NK-92 treated with Interleukin-12 subunit alpha and Interleukin-12 subunit beta, amount 100 ng/mL, for 24 hours (cell line): ENCODE measurements at places on chromosomes 16 and 17.

DNA sequence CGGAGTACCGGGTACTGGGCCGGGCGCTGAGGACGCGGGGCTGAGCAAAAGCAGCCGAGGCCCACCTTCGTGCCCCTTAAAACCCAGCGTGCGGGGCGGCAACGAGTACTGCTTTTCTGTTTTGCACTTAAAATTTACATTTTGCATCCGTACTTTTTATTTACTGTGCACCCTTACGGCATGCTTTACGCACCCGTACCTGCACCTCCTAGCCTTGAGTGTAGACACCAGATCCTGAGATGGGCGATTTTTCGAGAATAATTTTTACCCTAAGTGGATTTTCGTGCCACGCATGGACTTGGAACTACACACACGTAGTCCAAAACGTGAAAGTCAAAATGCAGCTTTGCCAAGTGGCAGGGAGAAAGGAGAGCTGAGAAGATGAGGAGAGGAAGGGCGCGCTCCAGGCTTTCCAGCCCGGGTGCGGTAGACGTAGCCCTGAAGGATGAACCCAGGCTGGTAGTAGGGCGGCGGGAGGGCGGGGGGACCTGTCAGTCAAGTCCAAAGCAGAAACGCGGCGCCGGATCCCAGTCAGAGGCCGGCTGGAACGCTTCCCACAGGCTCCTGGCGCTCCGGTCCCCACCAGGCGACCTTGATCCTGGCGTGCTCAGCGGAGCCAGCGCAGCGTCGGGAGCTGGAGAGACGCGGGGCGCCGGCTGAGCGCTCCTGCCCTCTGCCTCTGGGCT lies 1.2 kb upstream of the CBLN1 start:
- no peak for DNase-seq

- no peak for DNase-seq
Measured at GRCh38 chr17:82977606-82978005, 101.8 kb upstream of the METRNL start.

GRCh38 chr17:16122697-16123434 lies 92.5 kb downstream of the NCOR1 start:
- no peak for DNase-seq

DNA sequence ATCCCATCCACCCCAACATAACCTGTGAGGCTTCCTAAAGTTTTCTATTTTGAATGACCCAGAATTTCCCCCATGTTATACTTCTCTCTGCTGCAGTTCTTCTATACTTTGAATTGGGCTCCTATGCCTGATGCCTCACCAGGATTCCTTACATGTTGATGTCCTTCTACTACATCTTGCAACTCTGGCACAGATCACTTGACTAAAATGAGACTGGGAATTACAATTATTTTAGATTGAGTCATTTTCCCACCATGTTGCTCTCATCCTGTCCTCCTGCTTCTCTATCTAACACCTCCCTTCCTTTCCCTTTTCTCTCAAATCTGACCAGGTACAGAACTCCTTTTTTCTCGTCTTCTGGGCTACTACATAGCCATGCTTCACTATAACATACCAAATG lies 314.0 kb upstream of the KCNJ16 start:
- DNase-seq = no peak

- no peak for DNase-seq
Measured at GRCh38 chr17:74635418-74635817, 11.9 kb upstream of the CD300E start.

DNA sequence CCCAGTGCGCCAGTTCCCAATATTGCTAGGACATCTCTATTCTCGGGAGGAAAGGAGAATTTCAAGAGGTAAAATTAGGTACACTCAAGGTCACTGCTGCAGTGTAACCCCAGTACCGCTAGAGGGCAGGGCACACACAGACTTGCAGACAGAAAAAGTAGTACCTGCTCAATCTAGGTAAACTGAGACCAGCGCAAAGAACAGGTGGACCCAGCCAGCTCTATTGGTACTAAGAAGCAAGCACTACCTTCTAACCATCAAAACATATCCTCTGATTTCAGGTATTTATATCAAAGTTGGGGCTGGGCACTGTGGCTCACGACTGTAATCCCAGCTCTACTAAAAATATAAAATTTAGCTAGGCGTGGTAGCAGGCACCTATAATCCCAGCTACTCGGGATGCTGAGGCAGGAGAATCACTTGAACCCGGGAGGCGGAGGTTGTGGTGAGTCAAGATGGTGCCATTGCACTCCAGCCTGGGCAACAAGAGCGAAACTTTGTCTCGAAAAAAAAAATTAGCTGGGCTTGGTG lies 3.6 kb upstream of the WDR81 start:
- peak; percentile 16 for DNase-seq

DNA sequence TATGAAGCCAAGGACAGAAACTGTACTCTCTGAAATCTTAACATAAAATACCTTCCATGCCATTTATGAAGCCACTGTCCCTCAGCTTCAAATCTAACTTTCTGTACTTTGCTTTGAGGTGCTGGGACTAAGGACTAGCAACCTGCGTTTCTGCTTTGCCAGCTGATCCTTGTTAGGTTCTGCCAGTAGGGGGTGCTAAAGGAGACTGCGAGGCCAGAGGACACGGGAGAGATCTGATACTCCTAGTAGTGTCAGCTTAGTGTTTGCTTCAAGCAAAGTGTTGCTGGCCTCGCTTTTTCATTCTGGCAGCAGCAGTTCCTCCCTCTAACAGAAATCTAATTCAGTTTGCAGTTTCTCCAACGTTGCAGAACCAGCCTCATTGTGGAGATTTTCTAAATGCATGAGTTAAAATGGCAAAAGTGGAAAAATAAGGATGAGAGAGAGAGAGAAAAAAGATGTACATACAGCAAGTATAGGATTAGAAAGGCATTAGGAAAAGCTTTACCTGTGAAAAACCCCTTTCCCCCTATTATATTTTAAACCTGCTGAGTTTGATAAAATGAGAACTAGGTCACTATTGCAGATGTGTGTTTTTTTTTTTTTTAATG lies 297.5 kb downstream of the CA10 start:
- peak; percentile 2 for DNase-seq

- no peak for DNase-seq
Measured at GRCh38 chr16:19316846-19317245, 31.3 kb downstream of the CLEC19A start.

DNA sequence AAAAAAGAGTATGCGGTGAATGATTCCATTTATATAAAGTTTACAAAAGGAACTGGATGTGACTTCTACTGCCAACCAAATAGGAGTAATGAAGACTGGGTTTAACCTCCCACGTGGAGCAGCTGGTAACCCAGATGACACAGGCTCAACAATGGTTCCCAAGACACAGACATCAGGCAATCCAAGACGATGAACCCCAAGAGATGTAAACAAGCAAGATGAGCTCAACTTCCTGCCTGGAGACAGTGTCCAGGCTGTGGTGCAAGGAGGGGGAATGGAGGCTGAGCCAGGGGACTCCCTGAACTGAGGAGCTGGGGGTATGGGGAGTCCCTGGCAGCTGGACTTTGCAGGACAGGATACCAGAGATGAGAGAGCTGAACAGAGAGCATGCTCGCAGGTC lies 104.7 kb downstream of the LITAF start:
- no peak for DNase-seq

DNA sequence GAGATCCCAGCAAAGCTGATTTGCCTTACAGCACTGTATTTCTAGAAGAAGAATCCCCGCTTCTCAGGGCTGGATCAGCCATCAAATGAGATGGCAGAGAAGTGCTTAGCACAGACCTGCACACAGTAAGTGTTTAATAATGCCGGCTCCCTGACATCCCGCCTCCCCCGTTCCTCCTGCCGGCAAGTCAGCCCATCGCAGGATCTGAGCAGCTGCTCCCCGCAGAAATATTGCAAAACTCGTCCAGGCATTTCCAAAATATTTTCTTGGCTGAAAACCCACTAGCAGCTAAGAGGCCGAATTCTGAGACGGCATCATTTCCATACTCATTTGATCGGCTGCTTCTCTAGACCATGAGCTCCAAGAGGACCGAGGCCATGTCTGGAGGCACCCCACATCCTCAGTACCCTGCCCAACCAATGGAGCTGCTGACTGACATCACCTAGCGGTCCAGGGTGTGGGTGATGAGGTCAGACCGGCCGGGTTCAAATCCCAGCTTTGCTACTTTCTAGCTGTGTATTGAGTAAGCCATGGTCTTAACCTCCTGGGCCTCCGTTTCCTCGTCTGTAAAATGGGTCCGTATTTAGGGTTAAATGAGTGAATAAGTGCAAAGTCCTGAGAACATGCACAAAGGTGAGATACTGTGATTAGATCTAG lies 251.5 kb downstream of the KATNIP start:
- no peak for DNase-seq

GRCh38 chr17:80720610-80721577 lies 176.3 kb downstream of the RPTOR start:
- no peak for DNase-seq

DNA sequence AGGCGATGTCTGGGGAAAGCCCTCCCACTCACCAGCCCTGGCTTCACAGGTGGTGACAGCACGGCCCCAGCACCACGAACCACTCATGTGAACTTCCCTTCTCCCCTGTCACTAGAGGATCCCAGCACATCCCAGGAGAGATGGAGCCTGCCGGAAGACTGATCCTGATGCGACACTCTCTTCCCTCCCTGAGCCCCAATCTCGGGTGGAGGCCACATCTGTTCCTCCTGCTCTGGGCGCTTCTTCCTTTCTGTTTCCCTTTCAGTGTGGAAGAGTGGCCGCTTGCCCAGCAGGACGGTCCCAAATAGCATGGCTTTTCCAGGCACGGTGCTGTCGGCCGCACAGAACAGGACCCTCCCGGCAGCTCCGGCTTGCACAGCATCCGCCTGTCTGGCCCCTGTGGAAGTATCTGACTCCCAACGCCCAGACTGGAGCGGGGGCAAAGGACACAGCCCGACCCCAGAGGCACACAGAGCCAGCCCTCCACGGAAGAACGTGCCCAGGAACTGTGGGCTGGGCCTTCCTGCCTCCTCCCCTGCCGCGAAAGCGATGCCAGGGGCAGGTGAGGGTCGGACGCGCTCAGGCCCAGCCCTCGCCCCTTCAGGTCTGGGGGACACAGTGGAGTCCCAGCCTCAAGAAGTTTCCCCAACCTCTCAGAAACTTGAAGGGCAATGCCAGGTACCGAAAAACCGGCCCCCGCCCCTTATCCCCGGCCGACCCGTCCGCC lies 37.6 kb downstream of the CBFA2T3 start:
- DNase-seq = no peak

- DNase-seq = no peak
Measured at GRCh38 chr17:73575470-73576221, 68.6 kb downstream of the SDK2 start.

GRCh38 chr17:82780971-82781893 lies 29.4 kb downstream of the TBCD start:
- DNase-seq = no peak

DNA sequence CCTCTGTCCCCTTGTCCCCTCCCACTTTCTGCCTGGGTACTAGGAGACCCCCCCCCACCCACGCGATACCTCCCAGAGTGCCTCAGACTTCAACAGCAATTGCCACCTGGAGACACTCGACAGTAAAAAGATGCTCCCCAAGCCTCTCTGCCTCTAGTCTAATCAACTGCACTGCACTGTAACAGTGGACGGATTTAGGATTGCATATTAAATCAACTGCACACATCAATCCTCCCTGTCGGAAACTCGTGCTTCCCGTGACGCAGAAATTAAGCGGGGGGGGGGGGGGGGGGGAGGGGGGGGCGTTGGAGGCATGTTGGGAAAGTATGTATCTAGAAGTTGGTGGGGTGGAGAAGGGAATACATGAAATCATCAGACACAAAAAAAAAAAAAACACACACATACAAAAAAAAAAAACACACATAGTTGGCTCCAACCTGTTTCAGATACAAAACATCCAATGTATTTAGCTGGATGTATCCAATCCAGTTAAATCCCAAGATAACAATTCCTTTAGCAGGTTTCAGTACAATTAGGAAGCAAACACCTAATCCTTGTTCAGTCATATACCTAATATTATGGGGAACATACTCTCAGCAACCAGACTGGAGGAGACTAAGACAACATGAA lies 29.7 kb downstream of the FAM222B start:
- no peak for DNase-seq

DNA sequence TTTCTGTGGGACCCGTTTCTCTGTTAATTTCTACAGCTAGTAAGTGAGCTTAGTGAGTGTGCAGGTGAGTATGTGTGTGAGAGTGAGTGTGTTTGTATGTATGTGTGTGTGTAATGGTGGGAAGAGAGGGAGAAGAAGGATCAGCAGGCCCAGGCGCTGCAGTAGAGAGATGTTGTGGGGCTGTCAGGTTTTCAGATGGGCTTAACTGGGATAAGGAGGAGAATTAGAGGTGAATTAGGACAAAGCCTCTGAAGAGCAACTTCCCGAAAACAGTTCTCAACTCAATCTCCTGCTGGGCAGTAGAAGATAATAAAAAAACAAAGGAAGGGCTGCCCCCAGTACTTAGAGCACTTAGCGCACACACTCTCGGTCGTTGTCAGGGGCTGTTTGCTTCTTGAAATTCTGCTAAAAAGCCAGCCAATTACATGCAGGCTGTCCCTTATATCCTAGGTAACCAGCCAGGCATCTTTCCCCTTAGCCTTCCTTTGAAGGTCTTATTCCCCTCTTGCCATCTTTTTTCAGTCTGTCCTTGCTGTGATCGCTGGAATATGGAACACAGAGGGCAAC lies 63.4 kb downstream of the CLEC16A start:
- DNase-seq = no peak

- DNase-seq = no peak
Measured at GRCh38 chr17:28741358-28742349, 2.2 kb upstream of the TRAF4 start.

DNA sequence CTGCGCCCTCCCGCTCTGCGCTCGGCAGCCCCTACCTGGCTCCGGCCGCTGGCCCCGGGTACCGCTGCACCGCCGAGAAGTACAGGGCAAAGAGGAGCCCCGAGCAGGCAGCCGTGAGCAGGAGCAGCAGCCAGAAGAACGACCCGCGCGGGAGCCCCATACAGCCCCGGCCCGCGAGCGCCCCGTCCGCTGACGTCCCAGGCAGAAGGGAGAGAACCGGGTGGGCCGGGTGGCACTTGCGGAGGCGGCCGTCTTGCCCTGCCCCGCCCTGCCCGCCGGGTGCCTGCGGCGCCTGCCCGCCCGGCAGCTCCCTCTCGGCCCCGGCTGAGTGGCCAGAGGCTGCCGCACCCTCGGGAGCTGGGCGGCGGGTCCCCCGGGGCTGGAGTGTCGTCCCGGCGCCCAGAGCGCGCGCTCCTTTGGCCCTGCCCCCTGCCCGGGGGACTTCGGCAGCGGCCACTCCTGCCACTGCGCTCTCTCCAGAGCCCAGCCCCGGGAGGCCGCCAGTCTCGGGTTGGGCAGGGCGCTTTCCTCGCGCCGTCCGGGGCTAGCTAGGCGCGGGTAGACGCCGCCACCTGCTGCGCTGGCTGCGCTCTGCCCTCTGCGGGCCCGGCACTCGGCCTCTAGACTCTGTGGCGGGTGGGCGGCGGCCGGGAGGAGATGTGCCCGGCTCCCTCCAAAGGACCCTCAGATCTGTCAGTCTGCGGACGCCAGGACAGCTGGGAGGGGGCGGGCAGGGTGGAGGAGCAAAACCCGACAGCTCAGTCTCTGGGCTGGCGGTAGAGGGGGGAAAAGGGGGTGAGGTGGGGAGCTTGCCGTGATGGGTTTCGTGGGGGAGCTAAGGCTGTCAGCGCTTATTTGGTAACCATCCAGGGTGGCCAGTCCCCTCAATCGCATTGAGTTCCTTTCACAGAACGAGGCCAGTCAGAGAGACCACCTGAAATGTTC lies at the start of gene ST6GALNAC2:
Gene ST6GALNAC2 (minus strand): TSS at position 212 of the 945 bp plus-strand sequence. CDS start 52 bp downstream, at position 160.
- no peak for DNase-seq
